Inflammatory macrophage treated with lipopolysaccharide for 4 hours (primary cell): ENCODE measurements at places on chromosomes 13 and 19.

DNA sequence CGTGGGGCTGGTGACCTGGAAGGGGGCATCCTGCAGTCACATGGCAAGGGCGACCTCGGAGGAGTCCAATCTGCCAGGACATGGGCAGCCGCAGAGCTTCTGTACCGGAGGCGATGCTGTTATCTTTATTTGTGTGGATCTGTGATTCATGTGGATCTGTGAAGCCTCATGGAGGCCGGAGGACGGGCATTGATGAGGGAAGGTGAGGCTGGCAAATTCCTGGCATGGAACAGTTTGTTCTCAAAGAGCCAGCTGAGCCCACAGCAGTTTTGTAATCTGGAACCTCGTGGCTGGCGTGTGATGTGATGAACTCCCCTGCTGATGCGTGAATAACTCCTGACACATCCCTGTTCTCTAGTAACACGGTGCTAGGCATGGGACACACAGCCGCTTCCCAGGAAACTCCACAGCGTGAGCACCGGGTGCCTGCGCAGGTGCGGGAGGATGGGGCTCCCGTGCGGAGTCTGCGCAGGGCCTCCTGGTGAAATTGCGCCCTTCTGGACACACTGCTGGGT, 40.4 kb downstream of the ATP11A start:
- peak; percentile 5 for DNase-seq

DNA sequence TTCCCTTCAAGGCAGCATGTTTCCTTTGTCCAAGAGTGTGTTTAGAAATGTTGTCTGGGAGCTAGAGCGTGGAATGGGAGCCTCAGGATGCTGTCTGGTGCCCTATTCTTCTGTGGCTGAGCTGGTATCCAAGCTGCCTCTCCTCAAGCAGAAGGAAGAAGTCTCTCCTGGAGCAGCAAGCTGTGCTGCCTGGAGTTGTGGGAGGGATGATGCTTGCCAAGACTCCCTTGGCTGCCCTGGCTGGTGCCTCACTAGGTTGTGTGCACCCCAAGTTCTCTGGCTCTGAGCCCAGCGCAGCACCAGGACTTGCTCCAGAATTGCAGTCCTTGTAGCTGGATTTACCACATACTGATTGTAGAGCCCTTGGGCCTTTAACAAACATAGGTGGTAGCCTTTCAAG, 4.7 kb upstream of the CYP4F3 start:
- DNase-seq = no peak

DNA sequence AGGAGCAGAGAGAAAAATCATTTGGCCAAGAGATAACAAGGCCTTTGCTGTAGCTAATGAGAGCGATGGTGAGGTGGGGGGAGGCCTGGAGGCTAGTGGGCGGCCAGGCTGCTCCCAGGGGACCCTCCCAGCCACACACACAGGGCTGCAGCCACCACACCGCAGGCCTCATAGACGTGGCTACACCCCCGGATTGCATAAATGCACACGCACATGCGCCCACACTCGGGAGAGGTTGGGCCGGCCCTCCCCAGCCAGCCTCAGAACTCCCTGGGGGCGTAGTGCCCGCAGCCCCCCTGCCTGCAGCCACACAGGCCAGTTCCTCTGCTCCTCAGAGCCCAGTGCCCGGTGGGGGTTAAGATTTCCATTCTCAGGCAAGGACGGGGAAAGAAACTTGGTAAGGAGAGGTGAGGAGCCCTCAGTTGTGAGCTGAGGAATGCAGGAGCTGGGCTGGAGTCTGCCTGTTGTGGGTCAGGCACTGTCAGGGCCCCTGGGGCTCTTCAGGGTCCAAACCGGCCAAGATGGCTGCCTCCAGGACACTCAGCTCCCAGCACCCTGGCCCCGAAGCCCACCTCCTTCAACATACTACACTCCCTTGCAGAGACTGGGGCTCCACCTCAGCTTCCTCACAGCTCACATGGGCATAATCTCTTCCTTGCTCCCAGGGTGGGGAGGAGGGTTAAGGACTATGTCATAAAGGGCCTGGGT, 8.0 kb downstream of the PTH2 start:
- no peak for DNase-seq

- DNase-seq = no peak
Measured at GRCh38 chr19:4980838-4981680, 12.1 kb downstream of the KDM4B start.

DNA sequence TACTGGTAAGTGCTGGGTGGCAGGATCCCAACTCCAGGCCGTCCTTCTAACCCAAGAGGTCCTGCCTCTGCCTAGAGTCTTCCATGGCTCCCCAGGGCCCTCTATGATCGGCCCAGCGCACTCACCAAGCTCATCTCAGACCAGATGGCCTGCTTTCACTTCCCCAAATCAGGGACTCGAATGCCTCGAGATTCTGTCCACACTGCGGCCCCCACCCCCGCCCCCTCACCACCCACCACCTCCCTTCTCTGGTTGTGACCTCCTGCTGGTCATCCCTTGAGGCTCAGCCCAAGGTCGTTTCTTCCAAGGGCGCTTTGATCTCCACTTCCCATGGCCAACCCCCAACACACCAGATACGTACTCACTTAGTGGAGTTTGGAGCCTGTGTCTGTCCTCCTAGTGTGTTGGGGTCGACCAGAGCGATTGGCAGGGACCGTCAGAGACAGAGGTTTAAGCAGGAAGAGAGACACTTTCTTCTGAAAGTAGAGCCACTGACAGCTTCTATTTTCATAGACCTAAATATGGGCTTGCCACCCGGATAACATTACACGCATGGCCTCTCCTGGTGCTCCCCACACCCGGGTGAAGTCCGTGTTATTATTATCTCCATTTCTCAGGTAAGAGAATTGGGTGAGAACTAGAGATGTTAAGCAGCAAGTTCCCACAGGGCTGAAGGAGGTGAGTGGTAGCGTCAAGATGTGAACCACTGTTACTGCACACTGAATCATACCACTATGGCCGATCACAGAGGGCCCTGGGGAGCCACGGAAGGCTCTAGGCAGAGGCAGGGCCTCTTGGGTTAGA, at the start of gene FCER2:
FCER2 (minus strand) TSS at position 478 of the 804 bp plus-strand sequence. CDS start 2,371 bp downstream, outside the sequence.
- DNase-seq = peak; percentile 65

DNA sequence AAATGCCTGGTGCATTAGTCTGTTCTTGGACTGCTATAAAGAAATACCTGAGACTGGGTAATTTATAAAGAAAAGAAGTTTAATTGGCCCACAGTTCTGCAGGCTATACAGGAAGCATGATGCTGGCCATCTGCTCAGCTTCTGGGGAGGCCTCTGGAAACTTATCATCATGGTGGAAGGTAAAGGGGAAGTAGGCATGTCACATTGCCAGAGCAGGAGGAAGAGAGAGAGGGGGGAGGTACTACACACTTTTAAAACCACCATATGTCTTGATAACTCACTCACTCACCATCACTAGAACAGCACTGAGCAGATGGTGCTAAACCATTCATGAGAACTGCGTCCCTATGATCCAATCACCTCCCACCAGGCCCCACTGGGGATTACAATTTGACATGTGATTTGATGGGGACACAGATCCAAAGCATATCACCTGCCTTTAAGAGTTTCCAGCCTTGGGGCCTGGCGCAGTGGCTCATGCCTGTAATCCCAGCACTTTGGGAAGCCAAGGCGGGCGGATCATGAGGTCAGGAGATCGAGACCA, 219.0 kb downstream of the KATNAL1 start:
- no peak for DNase-seq

DNA sequence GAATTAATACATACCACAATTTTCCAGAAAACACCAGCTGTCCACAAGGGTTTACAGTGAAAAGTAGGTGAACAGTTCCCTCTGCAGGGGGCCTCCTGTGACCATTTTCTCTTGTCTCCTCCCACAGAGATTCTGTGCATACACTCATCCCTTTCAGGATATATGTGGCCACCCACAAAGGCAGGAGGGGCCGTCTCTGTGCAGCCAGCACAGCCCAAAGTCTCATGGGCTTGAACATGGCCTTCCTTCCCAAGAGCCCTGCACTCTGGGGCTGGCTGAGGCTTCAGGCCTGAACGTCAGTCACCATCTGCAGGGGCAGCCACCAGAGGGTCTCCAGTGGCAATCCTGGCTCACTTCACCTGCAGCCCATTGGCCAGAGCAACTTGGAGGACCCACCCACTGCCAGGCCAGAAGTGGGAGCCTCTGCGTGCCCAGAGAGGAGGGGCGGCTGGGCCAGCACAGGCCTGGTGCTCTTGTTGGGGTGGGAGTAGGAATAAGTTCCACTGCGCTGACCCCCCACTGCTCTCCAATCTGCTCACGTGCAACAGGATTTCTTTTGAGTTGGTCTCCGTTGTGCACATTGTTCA, 25.1 kb downstream of the TMEM161A start:
- no peak for DNase-seq

DNA sequence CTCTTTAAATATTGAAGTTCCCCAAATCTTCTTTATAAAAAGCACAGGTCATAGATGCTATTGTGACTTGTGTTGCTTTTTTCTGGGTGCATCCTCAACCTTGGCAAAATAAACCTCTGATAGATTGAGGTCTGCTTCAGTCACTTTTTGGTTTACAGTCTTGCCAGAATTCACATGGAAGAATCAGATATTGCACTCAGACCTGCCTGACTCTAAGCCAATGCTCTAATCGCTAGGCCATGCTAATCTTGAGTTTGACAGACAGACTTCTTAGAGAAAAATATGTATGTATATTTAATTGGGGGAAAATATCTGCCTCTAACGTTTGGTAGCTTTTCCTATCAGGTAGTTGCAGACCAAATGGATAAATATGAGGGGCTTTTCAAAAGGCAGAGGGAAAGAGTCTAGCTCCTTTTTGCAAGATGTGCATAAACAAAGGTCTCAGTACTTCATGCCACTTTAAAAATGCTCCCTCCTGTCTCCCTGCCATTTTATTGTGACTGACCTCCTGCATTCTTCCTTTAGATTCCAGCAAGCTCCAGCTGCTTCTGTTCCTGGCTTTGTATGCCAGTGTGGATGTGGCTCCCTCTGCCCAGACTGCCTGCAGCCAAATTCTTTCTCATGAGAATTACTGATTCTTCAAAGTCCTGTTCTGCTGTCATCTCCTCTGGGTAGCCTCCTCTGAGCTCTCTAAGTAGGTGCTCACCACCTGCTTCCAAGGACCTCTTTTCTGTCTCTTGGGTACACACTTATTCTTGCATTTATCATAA, 42.4 kb upstream of the RFC3 start:
- no peak for DNase-seq

DNA sequence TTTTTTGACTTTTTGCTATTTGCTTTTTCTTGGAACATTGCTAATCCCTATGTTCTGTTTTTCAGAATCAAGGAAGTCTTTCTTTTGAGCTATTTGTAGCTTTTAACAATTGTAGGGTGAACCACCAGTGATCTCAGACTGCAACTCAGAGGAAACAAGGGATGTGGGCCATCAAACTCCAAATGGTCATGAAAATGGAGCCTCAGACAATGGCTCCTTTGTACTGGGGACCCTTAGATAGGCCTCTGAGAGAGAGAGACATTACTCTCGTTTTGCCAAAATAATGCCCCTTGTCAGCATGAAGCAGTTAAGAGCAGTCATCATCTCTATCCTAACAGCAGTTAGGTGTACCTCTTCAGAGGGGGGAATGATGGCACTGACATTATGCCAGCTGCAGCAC, 56.4 kb upstream of the GJB6 start:
- no peak for DNase-seq

DNA sequence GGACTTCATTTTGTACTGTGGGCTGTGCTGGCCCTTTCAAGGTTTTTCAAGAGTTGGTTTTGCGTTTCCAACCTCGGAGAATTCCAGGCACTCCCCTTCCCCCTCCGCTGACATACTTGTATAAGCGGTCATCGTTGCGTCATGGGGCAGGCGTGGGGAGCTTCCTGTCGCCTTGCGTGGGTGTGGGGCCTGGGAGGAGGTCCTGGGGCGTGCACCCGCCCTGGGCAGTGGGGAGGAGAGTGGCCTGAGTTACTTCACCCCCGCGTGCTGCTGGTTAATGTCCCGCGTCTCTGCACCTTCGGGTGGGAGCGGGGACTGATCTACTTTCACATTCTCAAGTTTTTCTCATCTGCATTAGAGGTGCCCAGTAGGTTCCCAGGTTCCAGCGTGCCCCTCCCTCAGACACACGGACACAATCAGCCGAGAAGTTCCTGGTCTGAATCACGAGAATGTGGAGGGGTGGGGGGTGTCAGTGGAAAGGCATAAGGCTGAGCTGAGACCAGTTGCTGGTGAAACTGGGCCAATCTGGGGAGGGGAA, 4.1 kb downstream of the IER2 start:
- DNase-seq = peak; percentile 99

GRCh38 chr19:10452726-10453618, 32.6 kb downstream of the PDE4A start:
- DNase-seq = no peak

GRCh38 chr13:27183561-27184147, 12.0 kb upstream of the USP12 start:
- DNase-seq = peak; percentile 64

DNA sequence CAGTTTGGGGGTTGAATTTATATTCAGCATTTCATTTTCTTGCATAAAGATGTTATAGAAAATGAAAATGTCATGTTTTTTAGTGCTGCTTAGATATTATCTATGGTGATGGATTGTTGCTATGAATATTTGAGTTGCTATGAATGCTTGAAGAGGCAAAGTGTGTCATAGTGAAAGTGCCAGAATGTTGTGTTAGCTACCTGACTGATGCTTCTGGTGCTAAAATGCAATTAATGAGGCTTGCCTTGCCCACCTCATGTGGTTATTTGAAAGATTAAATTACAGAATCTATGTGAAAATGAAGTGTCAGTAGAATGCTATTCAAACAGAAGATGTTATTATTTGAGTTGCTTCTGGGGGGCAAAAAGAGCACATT, 62.7 kb upstream of the MYCBP2 start:
- no peak for DNase-seq

DNA sequence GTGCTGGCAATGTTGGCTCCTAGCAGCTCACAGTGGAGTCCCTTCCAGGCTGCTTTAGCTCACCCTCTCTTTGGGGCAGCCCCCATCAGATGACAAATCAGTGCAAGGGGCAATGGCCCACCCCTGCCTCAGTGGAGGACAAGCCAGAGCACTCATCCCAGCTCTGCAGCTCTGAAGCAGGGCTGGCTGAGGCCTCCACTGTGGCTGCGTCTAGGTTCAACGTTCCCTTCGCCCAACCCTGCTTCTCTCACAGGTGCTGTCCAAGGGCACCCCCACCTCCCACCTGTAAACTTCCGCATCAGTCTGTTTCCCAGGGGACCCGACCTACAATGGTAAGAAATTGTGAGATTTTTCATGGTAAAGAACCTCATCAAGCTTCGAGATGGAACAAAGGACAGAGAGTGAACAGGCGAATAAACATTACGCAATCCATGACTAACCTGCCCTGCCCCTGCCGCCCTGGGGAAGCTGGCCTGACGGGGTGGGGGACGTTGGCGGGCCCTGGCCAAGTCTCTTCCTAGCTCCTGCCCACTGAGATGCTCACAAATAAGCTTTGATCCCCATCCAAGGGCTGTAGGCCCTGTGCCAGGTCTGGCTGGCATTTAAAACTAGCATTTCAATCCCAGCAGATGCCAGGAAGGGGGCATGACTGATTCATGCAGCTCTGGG, 40.5 kb downstream of the DZIP1 start:
- DNase-seq = no peak

GRCh38 chr13:99996381-99996973, 14.9 kb downstream of the ZIC2 start:
- DNase-seq = no peak
